ENCODE measurements at places on chromosomes 5 and 9. TPM values are rescaled to one million over a fixed set of nuclear protein-coding genes. Genes with fewer than 3 reads are reported as not detected.
A peak's percentile ranks its signal among the peaks of the same experiment; 100 is the strongest.

Gene ZNF366
- not detected for total RNA-seq

- H3K27me3 ChIP-seq, result no peaks in the 10 kb centered on the region
- no peaks in the 10 kb centered on the region for H3K36me3 ChIP-seq
- H3K4me3 ChIP-seq, result no peak overlapping the region
- no peak overlapping the region for H3K27ac ChIP-seq
- DNase-seq, result peak; percentile 42
These were observed 63.7 kb upstream of the PPP2CA start for GRCh38 chr5:134289509-134290113.

- H3K27me3 ChIP-seq, result no peaks in the 10 kb centered on the region
- H3K27ac ChIP-seq, result no peak overlapping the region
- H3K4me3 ChIP-seq, result no peak overlapping the region
- DNase-seq, result no peak
These were observed 59.3 kb downstream of the AHRR start for GRCh38 chr5:380701-381309.

- peaks cover 20% of the 10 kb centered on the region for H3K4me1 ChIP-seq
- no peak overlapping the region for H3K4me3 ChIP-seq
- no peak for DNase-seq
- H3K27me3 ChIP-seq, result no peaks in the 10 kb centered on the region
- no peak overlapping the region for H3K27ac ChIP-seq
These were observed 124.7 kb downstream of the WNK2 start for GRCh38 chr9:93308676-93309075.

GRCh38 chr5:94191604-94192003 lies 426.8 kb downstream of the KIAA0825 start:
- no peaks in the 10 kb centered on the region for H3K36me3 ChIP-seq
- no peak for DNase-seq
- no peak overlapping the region for H3K27ac ChIP-seq

Gene FRMD3
- 5.1 TPM for total RNA-seq

Gene SH3TC2
- 0.29 TPM for total RNA-seq

DNA sequence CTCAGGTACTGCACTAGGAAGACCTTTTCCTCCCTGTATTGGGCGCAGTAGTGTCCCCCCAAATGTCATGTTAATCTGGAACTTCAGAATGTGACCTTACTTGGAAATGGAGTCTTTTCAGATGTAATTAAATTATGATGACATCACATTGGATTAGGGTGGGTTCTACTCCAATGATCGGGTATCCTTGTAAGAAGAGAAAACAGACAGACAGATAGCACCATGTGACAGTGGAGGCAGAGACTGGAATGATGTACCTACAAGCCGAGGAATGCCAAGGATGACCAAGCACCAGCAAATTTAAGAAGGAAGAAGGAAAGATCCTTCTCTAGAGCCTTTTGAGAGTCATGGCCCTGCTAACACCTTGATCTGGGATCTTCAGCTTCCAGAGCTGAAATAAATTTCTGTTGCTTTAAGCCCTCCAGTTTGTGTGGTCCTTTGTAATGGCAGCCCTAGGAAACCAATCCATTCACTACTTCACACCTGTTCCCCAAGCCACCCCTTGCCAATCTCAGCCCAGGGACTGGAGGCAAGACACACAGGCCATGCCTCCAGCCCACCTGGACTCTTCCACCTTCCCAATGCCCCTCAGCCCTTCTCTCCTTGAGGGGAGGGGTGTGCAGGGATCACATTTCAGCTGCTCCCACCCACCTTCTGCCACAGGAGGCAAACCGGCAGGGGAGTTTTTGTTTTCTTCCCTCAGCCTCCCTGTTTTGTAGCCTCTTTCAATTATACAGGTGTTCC lies 1.6 kb downstream of the CCNJL start:
- no peaks in the 10 kb centered on the region for H3K36me3 ChIP-seq
- DNase-seq, result no peak
- peaks cover 43% of the 10 kb centered on the region for H3K27me3 ChIP-seq
- H3K4me1 ChIP-seq, result peaks cover 14% of the 10 kb centered on the region

GRCh38 chr9:136880651-136881050 lies 5.7 kb upstream of the TRAF2 start:
- no peak overlapping the region for H3K27ac ChIP-seq
- no peak for DNase-seq
- no peaks in the 10 kb centered on the region for H3K27me3 ChIP-seq
- H3K36me3 ChIP-seq, result no peaks in the 10 kb centered on the region
- H3K4me1 ChIP-seq, result peaks cover 35% of the 10 kb centered on the region
- no peak overlapping the region for H3K4me3 ChIP-seq

DNA sequence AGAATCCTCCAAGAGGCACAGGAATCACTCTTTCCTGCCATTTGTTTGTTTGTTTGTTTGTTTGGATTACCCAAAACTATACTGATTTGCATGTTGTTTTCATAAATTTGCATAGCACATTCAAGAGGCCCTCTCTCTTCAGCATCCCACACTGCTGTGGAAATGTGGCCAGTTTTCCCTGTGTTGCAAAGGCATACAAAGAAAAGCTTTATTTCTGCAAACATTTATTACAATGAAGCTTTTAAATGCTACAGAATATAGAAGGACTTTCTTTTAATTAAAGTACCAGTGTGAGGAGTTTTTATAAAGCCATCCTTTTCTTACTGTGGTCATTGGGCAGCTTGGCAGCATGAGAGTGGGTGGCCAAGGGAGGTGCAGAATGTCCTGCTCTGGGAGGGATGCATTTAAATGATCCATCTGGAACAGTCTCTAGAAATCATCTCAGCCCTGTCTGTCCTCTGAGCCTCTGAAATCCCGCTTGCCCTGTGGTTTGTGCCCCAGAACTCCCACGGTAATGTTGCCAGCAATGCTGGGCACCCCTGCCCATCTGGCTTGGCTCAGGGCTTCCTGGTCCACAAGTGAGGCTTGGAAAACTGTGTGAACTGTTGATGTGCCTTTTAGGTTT lies 356.8 kb upstream of the KIF2A start:
- H3K4me1 ChIP-seq, result no peaks in the 10 kb centered on the region
- no peaks in the 10 kb centered on the region for H3K36me3 ChIP-seq
- H3K27me3 ChIP-seq, result no peaks in the 10 kb centered on the region
- H3K27ac ChIP-seq, result no peak overlapping the region
- H3K4me3 ChIP-seq, result no peak overlapping the region

Gene RNF145
- total RNA-seq, result 96.0 TPM

GRCh38 chr9:107609547-107609946 lies 120.0 kb upstream of the KLF4 start:
- no peaks in the 10 kb centered on the region for H3K27me3 ChIP-seq
- no peaks in the 10 kb centered on the region for H3K36me3 ChIP-seq
- no peak overlapping the region for H3K4me3 ChIP-seq
- no peaks in the 10 kb centered on the region for H3K4me1 ChIP-seq

DNA sequence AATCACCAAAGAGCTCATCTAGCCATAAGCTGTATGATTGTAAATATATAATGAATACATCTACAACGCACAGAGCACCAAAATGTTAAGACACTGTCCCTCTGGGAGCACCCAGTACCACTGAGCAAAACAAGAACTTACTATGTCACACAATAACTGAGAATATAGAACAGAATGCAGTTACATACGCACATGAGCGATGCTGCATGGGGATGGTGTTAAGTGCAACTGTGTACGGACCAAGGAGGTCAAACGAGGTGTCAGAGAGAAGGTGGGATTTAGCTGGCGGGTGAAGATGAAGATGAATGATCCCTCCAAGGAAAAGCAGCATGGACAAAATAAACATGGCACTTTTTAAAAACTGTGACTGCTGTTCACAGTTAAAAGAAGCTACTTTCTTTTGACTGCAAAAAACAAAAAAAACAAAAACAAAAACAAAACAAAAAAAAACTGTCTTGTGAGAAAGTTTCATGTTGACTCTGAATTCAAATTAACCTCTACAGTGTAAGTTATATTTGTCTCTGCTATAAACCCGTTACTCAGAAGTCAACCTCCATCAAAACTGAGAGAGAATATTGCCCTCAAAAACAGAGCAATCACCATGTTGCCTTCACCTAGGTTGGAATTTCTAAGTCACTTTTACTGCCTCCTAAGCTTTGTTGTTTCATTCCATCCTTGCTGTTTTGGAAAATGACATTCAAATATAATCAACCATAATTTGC lies 169.6 kb upstream of the GNA14 start:
- no peak for DNase-seq
- peaks cover 44% of the 10 kb centered on the region for H3K4me1 ChIP-seq
- H3K27me3 ChIP-seq, result no peaks in the 10 kb centered on the region
- peaks cover 24% of the 10 kb centered on the region for H3K36me3 ChIP-seq
- H3K4me3 ChIP-seq, result no peak overlapping the region
- H3K27ac ChIP-seq, result no peak overlapping the region

- no peaks in the 10 kb centered on the region for H3K27me3 ChIP-seq
- DNase-seq, result no peak
- no peak overlapping the region for H3K4me3 ChIP-seq
- H3K36me3 ChIP-seq, result no peaks in the 10 kb centered on the region
- H3K4me1 ChIP-seq, result no peaks in the 10 kb centered on the region
These were observed 454.3 kb downstream of the KDM4C start for GRCh38 chr9:7212101-7212500.

All from stomach (tissue), 19 donors.